Stimulated activated naive CD4-positive, alpha-beta T cell treated with Interleukin-2 at 50 U/mL for 16 hours (primary cell): ENCODE measurements at places on chromosomes 4 and X.

DNA sequence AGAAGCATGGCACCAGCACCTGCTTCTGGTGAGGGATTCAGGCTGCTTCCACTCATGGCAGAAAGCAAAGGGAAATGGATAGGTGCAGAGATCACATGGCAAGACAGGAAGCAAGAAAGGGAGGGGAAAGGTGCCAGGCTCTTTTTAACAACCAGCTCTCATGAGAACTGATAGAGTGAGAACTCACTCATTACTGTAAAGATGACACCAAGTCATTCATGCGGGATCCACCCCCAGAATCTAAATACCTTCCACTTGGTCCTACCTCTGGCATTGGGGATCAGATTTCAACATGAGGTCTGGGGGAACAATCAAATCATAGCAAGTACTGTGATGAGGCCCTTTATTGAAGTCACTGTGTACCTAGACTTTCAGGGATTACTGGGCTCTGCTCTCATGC lies 72.0 kb upstream of the PRDM5 start:
- no peak for DNase-seq

GRCh38 chrX:115503099-115503498 lies 57.9 kb upstream of the PLS3 start:
- no peak for DNase-seq

GRCh38 chr4:25879991-25880651 lies 17.3 kb upstream of the SEL1L3 start:
- DNase-seq = no peak

DNA sequence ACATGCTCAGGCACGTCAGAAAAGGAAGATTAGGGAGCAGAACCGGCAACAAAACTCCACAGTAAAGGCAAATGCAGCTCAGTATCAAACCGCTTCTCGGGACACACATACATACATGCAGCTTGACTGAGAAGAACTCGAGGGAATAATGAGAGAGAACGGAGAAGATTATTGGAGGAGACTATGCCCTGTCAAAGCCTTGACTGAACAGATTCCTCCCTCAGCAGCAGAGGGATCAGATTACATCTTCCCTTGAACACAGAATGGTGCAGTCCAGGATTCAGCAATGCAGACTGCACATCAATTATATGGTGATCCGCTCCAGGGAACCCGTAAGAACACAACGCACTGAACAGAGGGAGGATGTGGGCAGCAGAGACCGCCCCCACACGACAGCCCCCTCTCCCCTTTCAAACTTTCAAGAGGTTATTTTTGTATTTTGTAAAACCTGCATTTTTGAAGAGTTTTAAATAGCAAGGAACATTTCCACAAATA lies 183.2 kb downstream of the FBXW7 start:
- DNase-seq = no peak

DNA sequence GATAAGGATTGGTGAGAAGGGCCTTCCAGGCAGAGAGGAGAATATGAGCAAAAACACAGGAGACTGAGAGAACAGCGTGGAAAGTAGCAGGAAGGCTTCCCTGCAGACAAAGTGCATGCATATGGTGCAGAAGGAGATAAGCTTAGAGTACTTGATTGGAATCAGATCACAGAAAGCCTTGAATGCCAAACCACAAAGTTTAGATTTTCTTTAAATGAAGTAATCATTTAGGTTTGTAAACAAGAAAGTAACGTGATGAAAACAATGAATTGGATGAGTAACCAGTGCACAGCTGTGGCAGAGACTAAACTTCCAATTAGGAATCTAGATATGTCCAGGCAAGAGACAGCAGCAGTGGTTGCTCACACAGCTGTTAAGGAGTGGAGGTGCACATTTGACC lies 83.8 kb upstream of the C1QTNF7 start:
- DNase-seq = no peak

DNA sequence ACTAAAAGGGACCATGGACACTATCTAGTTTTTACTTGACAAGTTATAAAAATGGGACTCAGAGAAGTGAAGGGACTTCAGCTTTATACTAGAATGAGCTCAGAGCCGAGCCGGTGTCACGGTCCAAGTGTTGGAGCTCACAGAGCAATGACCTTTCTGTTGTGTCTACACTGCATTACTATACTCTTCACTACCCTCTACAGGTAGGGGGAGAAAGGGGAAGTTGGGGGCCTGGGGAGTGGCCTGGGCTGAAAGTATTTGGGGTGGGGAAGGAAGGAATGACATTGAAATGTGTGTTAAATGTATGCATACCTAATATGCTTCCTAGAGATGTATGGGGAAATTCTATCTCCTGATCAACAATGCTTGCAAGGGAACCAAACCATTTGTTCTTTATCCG lies 48.8 kb upstream of the HHIP start:
- DNase-seq = no peak

DNA sequence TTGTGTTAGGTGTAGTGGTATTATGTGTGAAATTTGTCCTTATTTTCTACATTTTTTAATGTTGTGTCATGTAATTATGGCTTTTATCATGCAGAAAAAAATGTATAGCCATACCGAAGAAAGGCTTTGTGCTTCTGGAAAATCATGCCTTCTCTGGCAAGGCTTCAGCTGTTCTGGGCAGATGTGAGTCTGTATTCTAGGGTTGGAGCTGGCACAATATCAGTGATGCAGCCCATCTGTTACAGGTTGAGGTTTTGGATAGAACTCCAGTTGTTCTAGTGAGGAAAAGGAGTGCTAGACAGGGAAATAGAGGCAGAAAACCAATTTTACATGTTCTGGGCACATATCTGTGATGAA lies 44.8 kb upstream of the PRSS12 start:
- DNase-seq = no peak
